ENCODE measurements at places on chromosomes 16 and 17. TPM values are rescaled to one million over a fixed set of nuclear protein-coding genes. Genes with fewer than 3 reads are reported as not detected.

TIMP2 gene
- 12.6 TPM for total RNA-seq

ZNF423 gene
- not detected for total RNA-seq

TNK1 gene
- 4.8 TPM for total RNA-seq

AGRP gene
- total RNA-seq: not detected

ACSM2A gene
- total RNA-seq: not detected

PRSS33 gene
- not detected for total RNA-seq

LIMD2 gene
- 2.8 TPM for total RNA-seq

MRPL38 gene
- total RNA-seq: 85.7 TPM

NTN1 gene
- 0.03 TPM for total RNA-seq

SERPINF2 gene
- 9.8 TPM for total RNA-seq

EPX gene
- total RNA-seq: not detected

CAPNS2 gene
- 0.08 TPM for total RNA-seq

ABCC6 gene
- total RNA-seq: 5.1 TPM

RAC3 gene
- total RNA-seq: 71.3 TPM

NPIPA8 gene
- total RNA-seq: not detected

All from HT-29 (cell line).